COR-L47 (cell line): ENCODE measurements at places on chromosomes 4 and X.

GRCh38 chr4:3461515-3462291, 1.4 kb upstream of the DOK7 start:
- peak; percentile 67 for DNase-seq

DNA sequence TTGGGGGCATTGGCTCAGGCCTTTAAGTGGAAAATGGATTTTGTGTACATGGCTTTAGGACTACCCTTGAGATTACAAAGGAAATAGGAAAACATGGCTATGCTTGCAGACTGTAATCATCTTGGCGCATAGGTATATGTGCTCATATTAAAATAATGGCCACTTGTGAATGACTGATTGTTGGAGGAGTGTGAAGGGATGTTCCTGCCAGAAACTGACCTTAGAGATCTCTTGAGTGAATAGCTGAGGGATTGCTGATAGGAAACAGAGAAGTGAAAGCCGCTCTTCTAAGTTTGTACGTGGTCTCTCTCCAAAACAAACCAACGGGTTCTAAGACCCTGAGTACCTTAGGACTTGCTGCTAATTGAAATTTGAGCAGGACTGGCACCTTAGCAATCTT, 186.0 kb downstream of the MGST2 start:
- no peak for DNase-seq

GRCh38 chr4:2638730-2639129, 102.3 kb downstream of the FAM193A start:
- no peak for DNase-seq

GRCh38 chr4:172270397-172270796, 457.2 kb downstream of the GALNTL6 start:
- peak; percentile 78 for DNase-seq

GRCh38 chrX:133380711-133381619, 34.3 kb downstream of the GPC4 start:
- no peak for DNase-seq

- DNase-seq: no peak
These were observed 220.3 kb downstream of the RELL1 start for GRCh38 chr4:37465845-37466244.

DNA sequence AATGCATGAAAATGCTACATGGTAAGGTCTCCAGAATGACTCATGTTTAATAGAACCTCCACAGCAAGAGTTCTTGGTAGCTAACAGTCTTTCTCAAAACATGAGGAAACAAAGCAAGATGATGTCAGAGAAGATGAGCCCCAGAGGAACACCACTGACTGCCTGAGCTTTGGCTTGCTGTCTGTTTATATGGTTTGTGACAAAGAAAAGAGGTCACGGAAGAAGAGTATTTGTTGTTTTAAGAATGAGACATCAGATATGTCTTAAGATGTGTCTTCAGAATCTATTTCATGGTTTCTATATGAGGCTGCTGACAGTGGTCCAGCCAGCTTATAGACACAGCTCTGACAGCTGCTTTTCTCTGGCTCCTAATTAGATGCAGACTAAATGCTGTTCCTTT, 18.8 kb upstream of the AREG start:
- DNase-seq: no peak

GRCh38 chr4:74206088-74206825, 48.3 kb downstream of the MTHFD2L start:
- no peak for DNase-seq

- DNase-seq: no peak
These were observed 78.3 kb downstream of the DCLK2 start for GRCh38 chr4:150156543-150156942.
